ENCODE measurements at places on chromosomes 2 and 18.

GRCh38 chr2:203934041-203934492 is 2.5 kb upstream of the ICOS start:
- DNase-seq = peak; percentile 78

DNA sequence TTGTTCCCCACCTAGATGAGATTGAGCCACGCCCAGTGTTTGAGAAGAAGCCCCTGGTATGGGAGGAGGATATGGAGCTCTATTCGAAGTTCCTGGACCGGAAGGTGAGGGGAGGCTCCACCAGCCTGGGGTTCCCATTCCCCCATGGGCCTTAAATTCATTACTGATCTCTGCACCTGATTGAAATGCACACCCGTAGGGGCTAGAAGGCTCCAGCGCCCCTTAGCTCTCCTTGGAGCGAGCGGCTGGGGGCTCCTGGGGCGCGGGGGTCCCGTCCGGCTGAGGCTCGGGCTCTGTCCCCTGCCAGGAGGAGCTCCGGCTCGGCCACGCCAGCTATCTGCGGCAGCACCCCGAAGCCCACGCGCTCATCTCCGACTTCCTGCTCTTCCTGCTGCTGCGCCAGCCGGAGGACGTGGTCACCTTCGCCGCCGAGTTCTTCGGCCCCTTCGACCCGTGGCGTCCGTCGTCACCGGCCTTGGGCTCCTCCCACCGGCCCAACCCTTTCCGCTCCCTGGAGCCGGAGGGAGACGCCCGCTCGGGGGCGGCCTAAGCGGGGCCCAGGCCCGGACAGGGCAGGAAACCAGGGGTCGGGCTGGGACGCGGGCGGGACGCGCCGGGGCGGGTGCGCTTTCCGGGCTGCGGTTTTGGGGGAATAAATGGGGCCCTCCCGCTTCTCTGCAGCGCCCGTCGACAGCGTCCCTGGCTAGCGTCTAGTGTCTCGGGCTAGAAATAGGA is 10.9 kb downstream of the CATIP start:
- DNase-seq = peak; percentile 83

DNA sequence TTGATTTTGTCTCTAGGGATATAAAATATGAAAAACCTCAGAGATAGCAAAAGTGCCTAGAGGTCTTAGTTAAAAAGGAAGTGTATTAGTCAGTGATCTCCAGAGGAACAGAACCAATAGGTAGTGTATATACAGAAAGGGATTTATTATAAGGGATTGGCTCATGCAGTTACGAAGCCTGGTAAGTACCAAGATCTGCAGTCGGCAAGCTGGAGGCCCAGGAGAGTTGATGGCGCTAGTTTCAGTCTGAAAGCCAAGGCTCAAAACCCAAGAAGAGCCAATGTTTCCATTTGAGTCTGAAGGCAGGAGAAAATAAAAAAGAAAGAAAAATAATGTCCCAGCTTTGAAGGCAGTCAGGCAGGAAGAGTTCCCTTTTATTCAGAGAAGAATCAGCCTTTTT is 93.3 kb downstream of the COLEC12 start:
- DNase-seq = no peak

DNA sequence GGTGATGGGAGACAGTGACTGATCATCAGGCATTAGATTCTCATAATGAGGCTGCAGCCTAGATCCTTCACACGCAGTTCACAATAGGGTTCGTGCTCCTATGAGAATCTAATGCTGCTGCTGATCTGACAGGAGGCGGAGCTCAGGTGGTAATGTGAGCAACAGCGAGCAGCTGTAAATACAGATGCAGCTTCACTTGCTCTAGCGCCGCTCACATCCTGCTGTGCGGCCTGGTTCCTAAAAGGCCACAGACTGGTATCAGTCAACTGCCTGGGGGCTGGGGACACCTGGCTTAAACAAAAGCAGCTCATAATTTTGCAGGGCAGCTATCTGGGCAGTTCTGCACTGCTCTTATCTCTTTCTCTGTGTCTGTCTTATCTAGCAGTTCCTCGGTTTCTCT is 20.4 kb upstream of the CD226 start:
- DNase-seq = no peak

GRCh38 chr2:220891405-220891804 is 680.7 kb downstream of the EPHA4 start:
- DNase-seq = no peak

DNA sequence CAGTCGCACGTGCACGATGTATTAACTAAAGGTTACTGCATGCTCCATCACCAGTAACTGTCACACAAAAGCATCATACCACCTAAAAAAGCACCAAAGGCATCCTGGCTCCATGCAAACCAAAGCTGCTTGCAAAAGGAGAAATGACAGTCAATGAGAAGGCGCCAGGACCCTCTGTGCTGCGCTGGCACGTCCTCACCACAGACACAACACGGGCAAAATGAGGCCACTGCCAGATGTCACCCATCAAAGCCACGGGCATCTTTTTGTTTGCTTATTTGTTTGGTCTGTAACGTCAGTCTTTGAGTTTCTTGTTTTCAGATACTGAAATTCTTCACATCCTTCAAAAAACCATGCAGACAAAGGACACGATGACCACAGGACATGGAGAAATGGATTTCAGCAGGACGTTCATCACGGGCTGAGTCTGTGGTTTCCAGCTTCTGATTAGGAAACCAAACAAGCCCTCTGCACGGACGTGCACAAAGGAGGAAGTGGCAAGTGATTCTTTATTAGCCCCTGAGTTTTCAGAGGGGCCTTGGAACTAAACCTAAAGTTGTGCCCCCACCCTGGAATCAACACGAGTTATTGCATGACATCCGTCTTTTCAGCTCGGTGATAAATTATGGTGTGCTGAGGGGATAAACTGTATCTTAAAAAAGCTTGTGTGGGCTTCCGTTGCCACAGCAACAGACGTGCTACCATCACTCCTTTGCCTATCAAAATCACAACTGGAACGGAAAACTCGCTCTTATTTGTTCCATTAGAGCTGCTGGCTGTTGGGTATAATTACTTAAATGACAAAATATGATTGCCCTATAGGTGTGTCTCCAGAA is 181.8 kb downstream of the EIPR1 start:
- no peak for DNase-seq

DNA sequence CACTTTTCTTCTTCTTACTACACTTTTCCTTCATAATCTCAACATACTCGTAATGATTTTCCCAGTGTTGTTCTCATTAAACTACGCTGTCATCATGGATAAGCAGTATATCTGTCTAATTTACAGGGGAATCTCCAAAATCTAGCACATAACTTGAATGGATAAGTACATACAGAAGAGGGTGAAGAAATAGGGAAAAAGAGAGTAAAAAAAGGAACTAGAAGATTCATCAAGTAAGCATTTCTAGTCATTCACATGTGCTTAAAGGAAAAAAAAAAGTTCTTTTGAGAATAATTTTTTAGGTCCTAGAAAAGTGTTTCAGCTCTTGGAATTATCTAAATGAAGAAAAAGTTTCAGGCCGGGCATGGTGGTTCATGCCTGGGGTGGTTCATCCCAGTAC is 51.6 kb downstream of the SRBD1 start:
- no peak for DNase-seq

GRCh38 chr18:7844418-7844817 is 277.3 kb downstream of the PTPRM start:
- DNase-seq = no peak

GRCh38 chr2:170248574-170249393 is 70.8 kb downstream of the MYO3B start:
- no peak for DNase-seq

GRCh38 chr2:240891492-240892340 is 4.2 kb downstream of the MAB21L4 start:
- DNase-seq = no peak

- DNase-seq = no peak
Observed at GRCh38 chr18:49879271-49879580, 65.9 kb upstream of the ACAA2 start.

DNA sequence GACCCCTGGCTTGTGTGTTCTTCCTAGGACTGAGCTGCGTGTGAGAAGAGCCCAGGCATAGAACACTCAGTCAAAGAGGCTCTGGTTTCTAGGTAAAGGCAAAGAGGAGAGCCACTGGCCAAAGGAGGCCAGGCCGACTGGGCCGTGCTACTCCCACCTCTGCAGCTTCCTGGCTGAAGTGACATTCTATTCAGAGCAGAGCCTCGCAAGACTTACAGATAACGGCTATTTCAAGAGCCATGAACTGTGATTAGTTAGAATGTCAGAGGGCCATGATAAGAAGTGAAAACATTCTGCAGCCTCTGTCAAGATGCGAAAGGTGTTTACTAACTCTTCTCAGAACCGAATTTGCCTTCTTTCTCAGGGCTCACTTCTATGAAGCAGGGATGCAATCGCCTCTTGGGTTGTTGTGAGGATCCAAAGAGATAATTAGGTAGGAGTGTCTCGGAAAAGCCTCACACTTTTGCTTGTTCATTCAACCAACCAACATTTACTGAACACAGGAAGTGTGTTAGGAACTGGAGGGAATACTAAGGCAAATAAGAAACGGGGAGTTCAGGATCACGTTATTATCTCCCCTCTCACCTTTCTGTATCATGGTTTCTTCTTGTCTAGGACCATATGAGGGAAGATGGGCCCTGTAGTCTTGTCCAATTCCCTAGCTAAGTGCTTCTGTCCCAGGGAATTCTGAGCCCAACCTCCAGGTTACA is 3.4 kb upstream of the DNAJC5G start:
- DNase-seq = no peak
